ENCODE measurements at places on chromosomes 13 and 19.

DNA sequence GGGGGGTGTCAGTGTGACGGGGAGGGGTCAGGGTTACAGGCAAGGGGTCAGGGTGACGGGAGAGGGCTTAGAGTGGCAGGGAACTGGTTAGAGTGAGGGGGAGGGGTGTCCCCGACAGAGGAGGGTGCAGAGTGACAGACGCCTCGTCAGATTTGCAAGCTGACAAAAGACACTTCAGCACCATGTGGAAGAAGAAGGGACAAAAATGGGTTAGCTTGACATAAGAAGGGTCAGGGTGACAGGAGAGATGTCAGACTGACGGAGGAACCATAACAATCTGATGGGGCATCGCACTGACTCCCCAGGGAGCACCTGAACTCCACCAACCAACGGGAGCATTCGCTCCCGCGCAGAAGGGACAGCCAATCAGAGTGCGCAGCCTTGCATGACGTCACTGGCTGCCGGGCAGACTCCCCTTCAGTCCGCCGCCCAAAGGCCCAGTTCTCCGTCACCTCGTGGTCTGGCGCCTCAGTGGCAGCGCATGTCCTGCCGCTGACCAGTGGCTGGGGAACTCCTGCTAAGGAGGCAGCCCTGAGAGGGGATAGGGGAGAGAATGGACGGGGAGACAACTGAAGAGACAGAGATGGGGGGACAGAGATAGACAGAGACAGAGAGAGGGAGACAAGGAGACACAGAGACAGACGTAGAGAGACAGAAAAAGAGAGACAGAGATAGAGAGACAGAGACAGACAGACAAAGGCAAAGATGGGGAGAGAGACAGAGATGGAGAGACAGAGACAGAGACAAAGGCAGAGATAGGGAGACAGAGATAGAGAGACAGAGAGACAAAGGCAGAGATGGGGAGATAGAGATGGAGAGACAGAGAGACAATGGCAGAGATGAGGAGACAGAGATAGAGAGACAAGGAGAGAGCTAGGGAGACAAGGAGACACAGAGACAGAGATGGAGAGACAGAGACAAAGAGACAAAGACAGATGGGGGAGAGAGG lies 30.2 kb downstream of the C19orf81 start:
- peak; percentile 49 for DNase-seq

DNA sequence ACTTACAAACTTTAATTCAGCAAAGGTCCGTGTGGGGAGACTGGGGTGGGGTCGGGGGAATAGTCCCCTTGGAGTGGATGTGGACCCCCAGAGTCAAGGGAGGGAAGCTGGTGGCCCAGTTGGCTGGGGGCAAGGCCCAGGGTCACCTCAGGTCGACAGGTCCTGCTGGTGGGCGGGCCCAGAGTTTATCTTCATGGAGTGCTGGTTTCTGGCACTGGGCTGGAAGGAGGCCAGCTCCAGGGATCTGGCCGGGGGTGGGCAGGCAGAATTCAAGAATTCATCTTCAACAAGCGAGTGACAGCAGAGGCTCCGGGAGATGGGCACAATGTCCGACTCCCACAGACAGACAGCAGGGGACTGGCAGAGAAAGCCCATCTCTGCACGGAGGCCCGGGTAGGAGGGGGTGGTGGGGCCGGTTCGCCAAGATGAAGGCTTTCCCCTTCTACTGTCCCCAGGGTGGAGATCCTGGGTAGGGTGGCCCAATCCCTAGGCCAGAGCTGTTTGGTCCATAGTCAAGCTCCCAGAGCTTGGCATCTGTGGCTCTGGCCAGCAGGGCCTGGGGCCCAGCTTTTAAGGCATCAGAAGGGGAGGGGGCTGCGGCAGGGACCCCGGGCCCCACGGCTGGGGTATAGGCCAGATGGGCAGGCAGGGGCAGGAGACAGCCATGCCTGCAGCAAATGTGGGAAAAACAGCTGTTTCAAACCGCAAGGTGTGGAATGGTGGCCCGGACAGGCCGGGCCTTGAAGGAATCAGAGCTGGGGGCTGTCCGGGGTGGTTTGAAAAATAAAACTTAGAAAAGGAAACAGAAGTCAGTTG lies 622 bp upstream of the FDX2 start:
- no peak for DNase-seq

- DNase-seq = peak; percentile 21
Measured at GRCh38 chr19:42081584-42082203, 5.7 kb downstream of the ZNF574 start.

DNA sequence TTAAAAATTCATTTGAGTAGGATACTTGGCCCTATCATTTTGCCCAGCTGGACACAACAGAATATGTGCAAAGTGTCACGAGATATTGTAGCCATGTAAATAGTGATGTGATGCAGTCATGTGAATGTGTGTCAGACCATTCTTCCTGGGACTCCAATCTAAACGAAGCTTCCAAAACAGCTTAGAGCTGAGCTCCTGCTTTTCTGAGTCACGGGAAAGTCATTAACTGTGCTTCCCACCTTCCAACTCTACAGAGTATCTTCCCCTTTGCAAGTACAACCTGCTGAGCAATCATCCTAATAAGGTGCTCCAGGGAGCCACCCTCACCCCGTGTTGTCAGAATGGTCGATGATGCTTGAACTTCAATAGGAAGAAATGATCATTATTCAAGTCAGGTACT lies 294.7 kb downstream of the MYO16 start:
- DNase-seq = no peak

- no peak for DNase-seq
Measured at GRCh38 chr19:38799104-38799503, 10.1 kb downstream of the LGALS7B start.

DNA sequence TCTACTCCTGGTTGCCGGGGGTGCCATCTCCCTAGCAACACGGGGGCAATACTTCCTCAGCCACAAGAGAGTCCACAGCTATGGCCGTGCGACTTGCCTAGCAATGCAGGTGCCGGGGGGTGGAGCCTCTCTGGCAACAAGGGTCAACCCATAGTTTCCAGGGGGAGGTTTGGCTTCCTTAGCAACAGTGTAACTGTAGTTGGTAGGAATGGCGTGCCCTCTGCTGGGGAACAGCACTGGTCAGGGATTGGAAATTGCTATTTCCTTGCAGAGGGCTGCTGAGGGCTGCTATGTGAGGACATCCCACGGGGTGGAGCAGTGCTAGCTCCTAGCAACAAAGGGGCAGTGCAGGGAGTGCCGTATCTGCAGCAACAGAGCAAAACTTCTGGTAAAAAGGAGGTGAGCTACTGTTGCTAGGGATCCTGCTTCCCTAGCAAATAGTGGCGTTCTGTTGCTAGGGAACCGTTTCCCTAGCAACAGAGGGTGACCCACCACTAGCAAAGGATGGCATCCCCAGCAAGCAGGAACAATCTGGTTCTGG lies 7.0 kb upstream of the TMC4 start:
- peak; percentile 69 for DNase-seq

DNA sequence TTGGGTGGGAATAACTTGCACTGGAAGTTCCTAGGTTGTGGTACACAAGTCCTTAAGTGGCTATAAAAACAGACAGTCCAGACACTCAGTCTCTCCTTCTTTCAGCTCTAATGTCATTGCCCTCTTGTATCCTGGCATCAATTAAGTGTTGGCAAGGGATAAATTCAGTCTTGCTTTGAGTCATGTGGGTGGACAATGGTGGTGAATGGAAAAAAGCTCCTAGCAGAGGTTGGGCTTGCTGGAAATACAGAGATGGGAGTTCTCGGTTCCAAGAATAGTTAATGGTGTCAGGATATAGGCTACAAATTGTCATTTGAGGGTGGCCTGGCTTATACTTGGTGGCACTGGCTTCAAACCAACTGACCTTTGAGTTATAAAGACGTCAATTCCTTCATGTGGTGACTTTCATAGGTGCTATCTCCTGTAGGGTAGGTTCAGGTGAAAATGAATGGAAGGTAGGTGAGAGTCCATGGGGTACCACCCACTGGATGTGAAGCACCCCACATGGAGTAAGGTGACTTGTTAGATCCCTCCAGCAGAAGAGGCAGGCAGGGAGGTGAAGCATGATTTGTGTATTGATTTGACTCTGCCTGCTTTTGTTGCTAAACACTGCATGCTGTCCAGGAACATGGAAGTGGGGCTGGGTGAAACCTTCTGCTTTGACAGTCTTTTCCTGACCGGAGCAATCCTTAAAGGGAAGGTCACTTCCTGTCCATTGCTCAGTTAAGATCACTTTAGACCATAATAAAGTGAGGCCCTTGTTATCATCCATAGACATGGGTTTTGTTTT lies 102.0 kb downstream of the LACC1 start:
- no peak for DNase-seq

- peak; percentile 53 for DNase-seq
Measured at GRCh38 chr19:18939922-18940768, 872 bp downstream of the HOMER3 start.

- no peak for DNase-seq
Measured at GRCh38 chr13:106197496-106197895, 338.0 kb downstream of the EFNB2 start.

DNA sequence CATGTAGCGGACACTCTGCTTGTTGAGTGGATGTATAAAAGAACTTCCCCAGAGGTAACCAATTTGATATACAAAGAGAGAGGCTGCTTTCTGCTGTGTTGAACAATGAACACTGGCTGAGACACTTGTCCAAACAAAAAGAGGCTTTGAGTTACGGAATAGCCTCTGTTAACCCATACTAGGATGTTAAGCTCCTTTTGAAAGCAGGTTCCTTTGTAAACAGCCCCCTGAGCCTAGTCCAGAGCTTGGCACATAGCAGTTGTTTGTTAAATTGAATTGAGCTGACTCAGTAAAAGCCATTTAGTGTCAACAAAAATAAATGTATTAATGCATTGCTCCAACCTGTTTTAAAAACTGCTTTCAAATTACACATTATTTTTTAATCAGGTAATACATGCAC lies 200.1 kb downstream of the MZT1 start:
- no peak for DNase-seq

DNA sequence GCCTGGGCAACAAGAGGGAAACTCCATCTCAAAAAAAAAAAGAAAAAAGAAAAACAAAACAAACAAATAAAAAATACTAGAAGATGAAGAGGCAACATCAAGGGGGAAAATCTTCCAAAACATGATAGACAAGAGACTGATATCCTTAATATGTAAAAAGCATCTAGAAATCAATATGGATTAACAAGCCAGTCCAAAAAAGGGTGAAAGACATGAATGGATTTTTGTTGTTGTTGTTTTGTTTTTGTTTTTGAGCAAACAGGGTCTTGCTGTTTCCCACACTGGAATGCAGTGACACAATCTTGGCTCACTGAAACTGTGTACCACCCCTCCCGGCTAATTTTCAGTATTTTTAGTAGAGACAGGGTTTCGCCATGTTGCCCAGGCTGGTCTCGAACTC lies 4.0 kb upstream of the TINCR start:
- DNase-seq = no peak

GRCh38 chr19:44356383-44357111 lies at the start of gene ZNF112:
ZNF112 (minus strand) TSS chr19:44356680; CDS start chr19:44340539, 16,141 bp downstream.
- peak; percentile 95 for DNase-seq

- no peak for DNase-seq
Measured at GRCh38 chr13:59734393-59734792, 429.3 kb downstream of the DIAPH3 start.

DNA sequence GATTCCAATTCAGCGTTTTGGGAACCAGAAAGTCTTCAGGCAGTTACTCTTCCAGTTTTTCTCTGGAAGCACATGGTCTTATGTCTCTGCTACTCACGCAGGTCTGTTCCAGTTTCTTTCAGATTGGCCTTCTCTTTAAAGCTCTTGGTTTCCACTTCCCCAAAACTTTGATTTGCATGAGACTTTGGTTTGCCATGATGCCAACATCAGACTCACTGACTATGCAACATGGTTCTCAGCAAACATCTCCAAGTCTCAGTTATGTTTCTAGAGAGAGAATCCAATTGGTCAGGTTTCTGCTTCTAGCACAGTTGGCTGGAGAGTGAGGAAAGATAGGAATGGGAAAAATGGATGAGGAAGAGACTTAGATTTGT lies 3.1 kb downstream of the AKAP11 start:
- DNase-seq = no peak

DNA sequence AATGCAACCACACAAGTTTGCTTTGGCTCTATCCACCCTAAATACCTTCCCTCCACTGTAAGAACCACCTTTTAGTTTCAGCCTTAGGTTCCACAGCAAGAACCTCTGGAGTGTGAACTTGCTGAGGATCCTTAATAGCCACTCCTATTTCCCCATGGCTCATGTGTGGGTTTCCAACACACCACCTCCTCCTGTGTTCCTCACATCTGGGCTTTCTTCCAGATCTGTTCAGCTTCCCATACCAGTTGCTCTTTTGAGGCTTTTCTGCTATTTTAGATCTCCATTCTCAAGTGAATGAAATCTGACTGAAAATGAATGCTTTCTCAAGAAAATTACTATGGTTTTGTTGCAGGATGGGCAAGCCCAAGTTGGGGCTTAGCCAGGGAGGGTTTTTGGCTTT lies 104.8 kb upstream of the MIR17HG start:
- DNase-seq = no peak

DNA sequence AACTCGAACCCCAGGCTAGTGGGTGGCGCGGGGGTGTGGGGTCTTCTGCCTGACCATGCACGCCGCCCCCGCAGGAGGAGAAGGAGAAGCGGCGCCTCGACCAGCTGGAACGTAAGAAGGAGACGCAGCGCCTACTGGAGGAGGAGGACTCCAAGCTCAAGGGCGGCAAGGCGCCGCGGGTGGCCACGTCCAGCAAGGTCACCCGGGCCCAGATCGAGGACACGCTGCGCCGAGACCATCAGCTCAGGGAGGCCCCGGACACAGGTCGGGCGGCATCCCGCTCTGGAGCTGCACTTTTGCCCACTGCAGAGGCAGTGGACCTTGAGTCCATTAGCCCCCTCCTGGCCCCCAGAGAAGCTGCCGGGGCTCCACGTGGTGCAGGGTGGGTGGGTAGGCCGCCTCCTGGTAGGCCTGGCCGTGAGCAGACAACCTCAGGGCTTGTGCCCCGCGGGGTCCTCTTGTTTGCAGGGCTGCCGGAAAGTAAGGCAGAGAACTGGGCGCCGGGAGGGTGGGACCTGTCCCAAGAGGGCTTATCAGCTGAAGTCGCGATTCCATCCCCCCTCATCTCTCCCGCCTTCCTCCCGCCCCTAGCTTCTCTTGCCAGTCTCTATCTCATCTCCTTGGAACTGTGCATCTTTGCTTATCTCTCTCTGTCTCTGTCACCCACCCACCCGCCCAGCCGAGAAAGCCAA lies 9.9 kb downstream of the CCDC124 start:
- DNase-seq = no peak

All from NCI-H226 (cell line).